ENCODE measurements at places on chromosomes 4 and X.

GRCh38 chr4:53928825-53929224 is 135.6 kb downstream of the CHIC2 start:
- DNase-seq, result no peak

DNA sequence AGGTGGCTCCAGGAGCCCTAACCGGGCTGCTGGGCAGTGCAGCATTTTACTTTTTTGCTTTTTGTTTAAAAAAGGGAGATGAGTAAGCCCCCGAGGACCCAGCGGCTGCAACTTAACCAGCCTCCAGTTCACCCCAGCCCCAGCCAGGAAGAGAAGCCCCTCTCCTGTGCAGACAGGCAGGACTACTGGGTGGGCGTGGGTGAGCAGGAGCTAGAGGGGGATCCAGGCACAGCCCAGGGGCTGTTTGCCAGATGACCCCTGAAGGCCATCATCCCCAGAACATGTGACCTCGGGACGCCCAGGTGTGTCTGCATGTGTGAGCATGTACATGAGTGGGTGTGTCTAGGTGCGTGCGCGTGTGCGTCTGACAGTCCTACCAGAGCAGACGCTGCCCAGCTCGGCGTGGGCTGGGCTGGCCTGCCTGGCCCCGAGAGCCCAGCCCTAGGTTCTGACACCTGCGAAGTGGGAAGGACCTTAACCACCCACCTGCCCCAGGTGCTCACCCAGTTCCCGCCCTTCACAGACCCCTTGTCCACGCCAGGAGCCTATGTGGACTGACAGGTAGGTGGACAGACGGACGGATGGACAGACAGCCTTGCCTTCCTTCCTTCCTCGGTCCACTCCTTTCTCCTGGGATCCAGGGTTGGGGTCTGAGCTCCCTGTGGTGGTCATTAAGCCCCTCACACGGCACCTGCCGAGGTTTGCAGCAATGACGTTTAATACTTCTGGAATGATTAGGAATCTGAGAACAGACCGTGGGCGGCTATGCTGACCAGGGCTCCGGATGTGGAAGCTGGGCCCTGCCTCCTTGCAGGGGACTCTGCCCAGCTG is 7.8 kb upstream of the HAUS3 start:
- DNase-seq, result no peak

DNA sequence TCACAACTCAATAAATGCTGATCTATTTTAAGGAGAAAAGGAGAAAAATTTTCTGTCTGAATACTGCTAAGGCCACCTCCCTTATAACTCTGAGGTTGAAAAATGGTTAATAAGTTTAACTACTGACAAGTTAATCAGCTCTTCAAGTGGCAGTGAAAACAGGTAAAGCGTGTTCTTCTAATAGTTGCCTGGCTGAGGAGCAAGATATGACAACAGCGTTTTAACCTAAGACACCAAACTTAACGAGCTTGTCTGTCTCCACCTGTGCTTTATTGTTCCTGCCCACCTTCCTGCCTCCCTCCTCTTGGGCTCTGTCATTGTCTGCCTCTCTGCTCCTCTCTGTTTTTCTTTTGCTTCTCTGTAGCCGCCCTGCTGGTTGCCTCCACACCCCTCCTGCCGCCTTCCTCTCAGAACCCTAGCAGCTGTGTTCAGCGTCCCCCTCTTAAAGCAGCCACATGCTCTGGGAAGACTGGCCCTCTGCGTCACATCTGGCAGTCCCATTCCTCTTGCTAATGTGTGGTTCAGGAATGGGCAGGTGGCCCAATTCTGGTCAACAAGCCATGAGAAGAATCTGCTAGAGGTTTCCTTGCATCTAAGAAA is 4.3 kb upstream of the TSPAN5 start:
- DNase-seq, result peak; percentile 19

DNA sequence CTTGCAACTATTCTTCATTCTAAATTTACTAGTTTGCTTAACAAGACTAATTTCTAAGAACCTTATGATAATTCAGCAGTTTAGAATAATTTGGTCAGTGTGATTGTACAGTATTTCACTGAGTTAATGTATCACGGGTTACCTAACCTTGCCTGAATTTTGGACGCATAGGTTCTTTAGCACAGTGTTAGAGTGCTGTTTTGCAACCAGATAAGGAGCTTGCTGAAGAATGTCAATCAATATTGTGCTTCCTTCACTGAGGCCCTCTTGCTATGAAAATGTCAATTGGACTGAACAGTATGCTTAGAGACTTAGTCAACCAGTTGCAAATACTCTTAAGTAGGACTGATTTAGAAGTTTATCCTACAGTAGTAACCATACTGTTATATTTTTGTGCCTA is 19.6 kb downstream of the VAMP7 start:
- DNase-seq, result no peak

Measured in NCI-H748 treated with DMSO at 0.1 percent for 48 hours (cell line).